Effector memory CD4-positive, alpha-beta T cell (primary cell): ENCODE measurements at places on chromosomes 4 and X.

- no peak for DNase-seq
These were observed 65.2 kb upstream of the ZNF81 start for GRCh38 chrX:47771473-47771872.

DNA sequence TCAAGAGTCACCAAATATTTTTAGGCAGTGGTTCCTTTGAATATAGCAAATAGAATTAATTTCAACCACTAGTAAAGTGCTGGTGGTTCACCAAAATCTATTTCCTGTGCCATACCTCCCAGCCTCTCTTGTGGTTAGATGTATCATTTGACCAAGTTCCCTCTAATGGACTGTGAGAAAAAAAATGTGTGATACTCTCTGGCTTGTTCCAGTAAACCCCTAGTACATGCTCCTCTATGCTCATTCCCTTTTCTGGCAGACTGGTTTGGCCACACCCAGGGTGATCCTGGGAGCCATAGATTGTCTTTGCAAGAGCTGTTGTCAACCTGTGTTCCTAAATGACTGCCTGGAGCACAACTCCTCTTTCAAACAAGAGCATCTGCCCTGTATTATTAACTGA is 109.5 kb downstream of the FRAS1 start:
- no peak for DNase-seq

DNA sequence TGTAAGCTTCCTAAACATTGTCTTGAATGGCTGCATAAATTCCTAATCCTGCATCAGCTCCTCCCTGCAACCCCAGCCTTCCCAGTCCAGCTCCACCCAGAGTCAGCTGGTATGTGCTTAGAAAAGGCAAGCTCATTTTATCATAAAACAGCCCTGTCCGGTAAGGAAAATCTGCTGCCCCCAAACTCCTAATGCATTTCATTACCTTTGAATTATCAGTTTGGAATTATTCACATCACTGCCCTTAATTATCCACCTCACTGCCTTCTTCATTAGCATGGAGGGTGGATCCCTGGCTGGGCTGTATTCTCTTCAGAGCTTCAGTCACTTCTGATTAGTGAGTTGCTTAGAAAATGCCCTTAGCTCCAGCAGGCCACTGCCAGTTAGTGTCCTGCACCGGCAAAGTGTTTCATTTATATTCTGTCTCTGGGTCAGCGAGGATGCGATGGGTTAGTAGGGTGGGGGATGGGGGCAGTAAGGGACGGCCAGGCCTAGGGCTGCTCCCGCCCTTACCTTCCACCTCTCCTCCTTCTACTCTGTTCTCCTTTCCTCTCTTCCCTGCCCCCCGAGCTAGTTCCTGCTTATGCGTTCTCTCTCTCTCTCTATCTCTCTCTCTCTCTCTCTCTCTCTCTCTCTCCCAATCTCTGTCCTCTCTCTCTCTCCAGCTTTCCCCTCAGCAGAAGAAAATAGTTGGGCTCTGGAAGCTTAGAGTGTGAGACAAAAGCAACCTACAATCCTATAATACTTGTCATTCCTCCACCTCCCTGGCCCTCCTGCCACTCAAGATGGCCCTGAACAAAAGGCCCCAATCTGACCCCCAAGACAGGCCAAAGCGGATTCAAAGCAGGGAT is 174.8 kb upstream of the KLF3 start:
- no peak for DNase-seq

DNA sequence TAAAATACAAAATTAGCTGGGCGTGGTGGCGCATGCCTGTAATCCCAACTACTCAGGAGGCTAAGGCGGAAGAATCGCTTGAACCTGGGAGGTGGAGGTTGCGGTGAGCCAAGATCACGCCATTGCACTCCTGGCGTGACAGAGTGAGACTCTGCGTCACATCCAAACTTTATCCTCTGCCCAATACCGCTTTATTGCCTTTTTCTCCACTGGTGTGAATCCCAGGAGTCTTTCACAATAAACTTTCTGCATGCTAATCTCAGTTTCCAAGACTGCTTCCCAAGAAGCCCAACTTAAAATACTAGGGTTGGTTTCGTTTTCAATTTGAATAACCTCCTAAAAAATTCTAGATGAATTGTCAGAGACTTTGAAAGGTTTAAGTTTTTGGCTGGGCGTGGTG is 27.2 kb upstream of the DHX15 start:
- no peak for DNase-seq

DNA sequence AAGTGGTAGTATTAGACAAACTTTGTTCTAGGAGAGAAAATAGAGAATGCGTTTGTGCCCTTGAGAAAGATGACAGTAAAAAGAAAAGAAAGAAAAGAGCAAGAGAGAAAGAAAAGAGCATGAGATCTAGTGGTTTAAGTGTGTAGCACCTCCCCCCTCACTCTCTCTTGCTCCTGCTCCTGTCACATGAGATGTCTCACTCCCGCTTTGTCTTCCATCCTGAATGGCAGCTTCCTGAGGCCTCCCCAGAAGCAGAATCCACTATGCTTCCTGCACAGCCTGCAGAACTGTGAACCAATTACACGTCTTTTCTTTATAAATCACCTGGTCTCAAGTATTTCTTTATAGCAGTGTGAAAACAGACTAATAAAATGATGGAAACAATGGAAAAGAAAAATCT is 499.6 kb downstream of the ACTRT1 start:
- no peak for DNase-seq

- DNase-seq: no peak
These were observed 125.9 kb upstream of the KLHL4 start for GRCh38 chrX:87391742-87392141.

- DNase-seq: no peak
These were observed 94.5 kb downstream of the CASK start for GRCh38 chrX:41828826-41829225.

- DNase-seq: no peak
These were observed 891 bp downstream of the CISD2 start for GRCh38 chr4:102869569-102870197.

DNA sequence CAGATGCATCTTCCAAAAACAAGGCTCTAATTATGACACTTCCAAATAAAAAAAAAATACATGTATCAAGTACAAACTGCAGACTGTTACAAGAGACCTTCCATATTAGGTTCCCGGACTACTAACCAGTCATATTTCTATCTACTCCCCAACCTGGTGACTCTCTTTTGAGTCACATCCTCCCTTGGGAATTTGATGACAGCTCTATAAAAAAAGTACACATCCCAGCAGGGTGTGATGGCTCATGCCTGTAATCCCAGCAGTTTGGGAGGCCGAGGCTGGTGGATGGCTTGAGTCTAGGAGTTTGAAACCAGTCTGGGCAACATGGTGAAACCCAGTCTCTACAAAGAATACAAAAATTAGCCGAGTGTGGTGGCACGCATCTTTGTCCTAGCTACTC is 14.9 kb downstream of the RPGR start:
- no peak for DNase-seq

GRCh38 chr4:124290678-124291077 is 421.9 kb downstream of the ANKRD50 start:
- DNase-seq: no peak

- DNase-seq: no peak
These were observed 746 bp downstream of the TCEAL7 start for GRCh38 chrX:103330681-103331288.

DNA sequence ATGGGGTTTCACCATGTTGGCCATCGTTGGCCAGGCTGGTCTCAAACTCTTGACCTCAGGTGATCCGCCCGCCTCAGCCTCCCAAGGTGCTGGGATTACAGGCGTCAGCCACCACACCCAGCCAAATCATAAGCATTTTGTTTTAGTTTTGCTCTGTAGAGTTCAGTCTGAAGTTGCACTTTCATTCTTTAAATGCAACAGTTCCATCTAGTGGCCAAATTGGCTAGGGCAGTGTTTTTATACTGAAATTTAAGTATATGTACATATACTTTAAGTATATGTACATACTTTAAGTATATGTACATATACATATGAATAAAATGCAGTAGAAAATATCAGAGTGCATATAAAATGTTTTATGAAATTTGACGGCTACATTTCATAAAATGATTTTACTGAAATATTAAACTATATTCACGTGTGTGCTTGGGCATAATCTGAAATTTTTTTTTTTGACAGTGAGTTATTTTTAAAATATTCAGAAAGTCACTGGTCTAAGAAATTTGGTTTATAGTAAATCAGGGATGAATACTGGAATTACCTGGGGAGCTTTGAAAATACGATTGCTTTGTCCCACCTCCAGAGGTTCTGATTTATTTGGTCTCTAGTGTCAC is 145.5 kb downstream of the NWD2 start:
- no peak for DNase-seq

DNA sequence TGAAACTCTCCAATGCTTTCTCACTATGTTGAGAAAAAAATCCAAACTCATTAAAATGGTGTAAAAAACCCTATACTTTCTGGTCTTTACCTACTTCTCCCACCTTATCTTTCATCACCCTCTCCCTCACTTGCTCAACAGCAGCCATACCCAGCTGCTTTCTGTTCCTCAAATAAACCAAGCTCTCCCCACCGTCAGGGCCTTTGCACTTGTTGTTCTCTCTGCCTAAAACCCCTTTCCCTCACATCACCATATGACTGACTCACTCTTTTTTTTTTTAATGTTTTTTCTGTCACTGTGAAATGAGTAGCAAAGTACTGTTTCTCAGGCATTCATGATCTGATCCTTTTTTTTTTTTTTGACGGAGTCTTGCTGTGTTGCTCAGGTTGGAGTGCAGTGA is 122.3 kb upstream of the TMEM164 start:
- DNase-seq: no peak

DNA sequence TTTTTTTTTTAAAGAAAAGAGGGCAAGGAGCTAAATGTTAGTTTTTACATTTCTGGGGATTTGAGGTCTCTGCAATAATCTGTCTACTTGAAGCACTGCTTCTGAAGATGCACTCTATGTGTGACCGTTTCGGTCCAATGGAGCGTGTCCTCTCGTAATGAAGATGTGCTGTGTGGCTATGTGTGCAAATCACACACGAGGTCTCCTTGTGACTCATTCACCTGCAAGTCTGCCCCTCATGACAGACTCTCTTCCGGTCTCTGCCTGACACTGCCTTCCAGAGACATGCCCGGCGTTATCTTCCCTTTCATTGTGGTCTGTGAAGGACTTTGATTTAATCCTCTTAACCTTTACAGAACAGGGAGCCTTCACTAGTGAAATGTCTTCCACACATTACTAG is 84.3 kb downstream of the TRAM1L1 start:
- no peak for DNase-seq

- no peak for DNase-seq
These were observed 57.2 kb downstream of the SCML2 start for GRCh38 chrX:18297251-18297650.

DNA sequence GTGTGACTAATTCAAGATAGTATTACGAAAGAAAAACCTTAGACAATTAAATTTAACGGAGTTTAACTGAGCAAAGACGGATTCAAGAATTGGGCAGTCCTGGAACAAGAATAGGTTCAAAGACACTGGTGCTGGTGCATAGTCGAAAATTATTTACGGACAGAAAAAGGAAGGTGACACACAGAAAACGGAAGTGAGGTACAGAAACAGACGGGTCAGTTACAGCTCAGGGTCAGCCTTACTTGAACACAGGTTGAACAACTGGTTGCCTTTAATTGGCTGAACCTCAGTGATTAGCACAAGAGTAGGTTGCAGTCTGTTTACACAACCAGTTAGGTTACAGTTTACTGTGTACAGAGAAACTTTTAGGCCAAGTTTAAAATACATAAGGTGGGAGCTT is 31.5 kb downstream of the KLHL8 start:
- DNase-seq: no peak

GRCh38 chr4:78059524-78059889 is 2.4 kb downstream of the FRAS1 start:
- DNase-seq: no peak
